GM19239 (cell line): ENCODE measurements at places on chromosomes 5 and 9.

DNA sequence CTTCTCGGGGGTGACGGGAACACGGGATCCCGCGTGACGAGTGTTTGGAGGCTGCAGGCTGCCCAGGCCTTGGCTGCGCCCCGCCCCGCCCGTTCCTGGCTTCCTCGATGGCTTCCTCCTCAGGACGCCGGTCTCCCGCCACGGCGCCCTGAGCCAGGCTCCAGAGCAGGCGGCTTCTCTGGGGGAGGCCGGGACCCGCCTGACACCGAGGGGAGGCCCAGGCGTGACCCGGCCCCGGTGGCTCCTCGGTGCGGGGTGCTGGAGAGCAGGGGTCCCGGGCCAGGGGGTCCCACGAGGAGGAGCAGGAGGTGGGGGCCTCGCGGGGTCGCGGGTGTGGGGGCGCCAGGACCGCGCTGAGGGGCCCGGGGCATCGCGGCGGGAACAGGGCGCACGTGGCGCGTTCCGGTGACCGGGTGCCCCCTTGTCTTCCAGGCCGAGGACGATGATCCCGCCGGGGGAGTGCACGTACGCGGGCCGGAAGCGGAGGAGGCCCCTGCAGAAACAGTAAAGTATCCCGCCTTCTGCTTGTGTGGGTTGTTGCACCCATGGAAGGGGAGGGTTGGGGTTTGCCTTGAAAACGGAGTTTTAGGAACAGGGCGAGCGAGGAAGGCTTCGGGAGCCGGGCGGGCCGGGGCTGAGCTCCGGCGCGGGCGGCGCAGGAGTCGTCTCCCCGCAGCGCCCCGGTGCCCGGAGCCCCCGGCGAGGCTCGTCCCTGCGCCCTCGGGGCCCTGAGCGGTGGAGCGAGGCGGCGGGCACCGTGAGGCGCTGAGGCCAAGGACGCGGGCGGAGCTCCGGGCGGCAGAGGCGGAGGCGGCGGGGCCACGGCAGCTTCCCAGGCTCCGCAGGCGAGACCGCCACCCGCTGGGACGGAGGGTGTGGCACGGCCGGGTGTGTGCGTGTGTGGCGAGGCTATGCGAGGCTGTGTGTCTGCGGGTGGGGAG is 22.2 kb downstream of the AHRR start:
- DNase-seq = peak; percentile 70

GRCh38 chr9:110266795-110267194 is 10.5 kb upstream of the TXN start:
- DNase-seq = no peak

DNA sequence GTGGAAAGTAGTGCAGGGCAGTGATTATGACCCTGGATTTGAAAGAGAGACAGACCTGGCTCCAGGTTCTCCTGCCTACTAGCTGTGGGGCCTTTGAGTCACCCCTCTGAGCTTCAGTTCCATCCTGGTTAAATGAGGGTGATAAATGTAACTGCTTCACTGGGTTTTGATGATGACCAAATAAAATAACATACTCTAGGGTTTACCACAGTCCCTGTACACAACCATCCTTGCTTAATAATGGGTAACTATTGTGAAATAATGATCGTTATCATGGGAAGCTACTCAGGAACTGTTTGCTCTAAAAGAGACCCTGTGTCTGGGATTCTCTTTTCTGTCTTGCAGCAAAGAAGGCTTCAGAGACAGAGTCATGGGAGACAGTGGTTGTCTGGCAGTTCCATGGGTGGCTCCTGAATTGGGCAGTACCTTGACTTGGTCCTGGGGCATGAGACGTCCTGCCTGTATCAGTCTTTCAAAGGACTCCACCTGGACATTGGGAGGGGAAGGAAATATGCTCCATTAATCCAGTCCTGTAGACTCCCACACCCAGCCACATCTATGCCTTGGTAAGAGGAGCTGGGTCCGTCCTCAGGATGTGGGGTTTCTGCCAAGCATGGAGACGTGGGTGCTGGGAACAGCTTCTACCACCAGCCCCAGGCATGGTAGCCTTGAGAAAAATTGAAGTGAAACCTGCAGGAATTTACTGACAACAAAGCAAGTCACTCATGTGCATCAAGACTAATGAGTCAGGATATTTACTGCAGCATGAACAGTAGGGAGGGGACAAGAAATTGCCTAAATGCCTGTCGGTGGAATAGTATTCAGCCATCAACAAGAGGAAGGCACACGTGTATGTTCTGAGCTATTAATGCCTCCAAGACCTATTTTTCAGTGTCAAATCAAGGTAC is 23.4 kb downstream of the AKNA start:
- no peak for DNase-seq

DNA sequence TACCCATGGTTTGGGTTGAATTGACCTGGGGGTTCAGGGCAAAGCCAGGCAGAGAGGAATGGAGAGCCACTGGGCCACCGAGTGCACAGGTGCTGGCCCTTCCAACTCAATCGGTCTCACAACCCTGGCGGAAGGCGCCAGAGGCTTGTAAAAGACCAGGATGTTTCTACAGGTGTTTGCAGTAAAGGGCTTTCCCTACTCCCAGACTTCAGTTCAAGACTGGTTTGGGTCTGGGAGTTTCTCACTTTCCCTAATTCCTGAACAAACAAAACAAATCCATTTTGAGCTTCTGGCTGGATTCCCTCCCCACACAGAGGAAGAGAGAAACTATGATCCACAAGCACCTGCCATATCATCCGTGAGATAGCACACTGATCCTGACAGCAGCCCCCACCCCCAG is 125.2 kb upstream of the KLF4 start:
- DNase-seq = no peak

- DNase-seq = no peak
Observed at GRCh38 chr5:175655411-175655810, 2.5 kb upstream of the HRH2 start.

DNA sequence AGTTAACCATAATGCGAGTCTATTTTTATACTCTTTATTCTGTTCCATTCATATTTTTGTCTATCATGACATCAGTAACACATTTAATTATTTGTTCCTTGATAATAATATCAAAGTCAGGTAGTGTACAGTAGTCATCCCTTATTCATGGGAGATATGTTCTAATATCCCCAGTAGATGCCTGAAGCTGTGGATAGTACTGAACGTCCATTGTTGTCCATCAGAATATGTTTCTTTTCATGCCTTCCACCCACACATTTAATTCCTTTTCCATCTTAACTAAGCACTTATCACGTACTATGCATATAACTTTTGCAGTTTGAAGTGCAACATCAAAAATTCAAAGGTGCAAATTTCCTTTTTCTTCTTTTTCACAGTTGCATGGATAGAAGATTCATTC is 53.6 kb downstream of the FER start:
- no peak for DNase-seq

DNA sequence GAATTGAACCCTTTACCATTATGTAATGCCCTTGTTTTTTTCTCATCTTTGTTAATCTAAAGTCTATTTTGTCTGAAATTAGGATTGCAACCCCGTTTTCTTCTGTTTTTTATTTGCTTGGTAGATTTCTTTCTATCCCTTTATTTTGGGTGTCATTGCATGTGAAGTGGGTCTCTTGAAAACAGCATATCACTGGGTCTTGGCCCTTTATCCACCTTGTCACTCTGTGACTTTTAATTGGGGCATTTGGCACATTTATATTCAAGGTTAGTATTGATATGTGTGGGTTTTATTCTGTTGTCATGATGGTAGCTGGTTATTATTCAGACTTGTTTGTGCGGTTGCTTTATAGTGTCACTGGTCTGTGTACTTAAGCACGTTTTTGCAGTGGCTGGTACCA is 117.4 kb upstream of the MARCHF11 start:
- DNase-seq = no peak

DNA sequence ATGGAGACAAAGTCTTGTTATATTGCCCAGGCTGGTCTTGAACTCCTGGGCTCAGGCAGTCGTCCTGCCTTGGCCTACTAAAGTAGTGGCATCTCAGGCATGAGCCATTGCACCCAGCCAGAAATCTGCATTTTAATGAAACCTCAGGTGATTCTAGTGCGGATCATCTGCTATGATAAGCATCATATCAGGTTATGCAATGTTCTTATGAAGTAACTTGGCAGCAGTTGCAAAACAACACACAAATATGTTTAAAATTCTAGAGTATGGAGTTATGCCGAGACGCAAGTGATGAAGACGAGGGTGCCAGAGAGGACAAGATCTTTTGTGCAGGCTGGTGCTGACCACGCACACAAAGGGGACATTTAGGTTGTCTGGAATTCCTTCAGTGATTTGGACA is 153.2 kb upstream of the MEF2C start:
- DNase-seq = no peak

- no peak for DNase-seq
Observed at GRCh38 chr9:93663877-93664548, 87.6 kb downstream of the PHF2 start.

DNA sequence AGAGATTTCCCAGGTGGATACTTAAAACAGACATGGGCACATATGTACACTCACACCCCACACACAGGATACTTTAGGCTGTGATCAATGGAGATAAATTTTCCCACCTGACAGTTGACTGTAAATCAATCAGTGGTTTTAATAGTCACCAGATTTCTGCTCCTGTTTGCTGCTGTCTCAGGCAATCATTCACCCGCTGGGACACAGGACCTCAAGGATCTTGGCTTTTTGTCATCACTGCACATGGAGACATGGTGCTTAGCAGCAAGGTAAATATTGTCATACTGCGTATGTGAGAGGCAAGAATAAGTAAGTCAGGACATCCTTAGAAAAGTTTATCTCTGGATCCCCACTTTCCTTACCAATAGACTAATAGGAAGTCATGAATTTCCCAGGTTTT is 60.8 kb upstream of the KLF9 start:
- no peak for DNase-seq

- DNase-seq = no peak
Observed at GRCh38 chr9:126630458-126631237, 16.9 kb downstream of the LMX1B start.
